ENCODE measurements at places on chromosomes 3 and 15.

DNA sequence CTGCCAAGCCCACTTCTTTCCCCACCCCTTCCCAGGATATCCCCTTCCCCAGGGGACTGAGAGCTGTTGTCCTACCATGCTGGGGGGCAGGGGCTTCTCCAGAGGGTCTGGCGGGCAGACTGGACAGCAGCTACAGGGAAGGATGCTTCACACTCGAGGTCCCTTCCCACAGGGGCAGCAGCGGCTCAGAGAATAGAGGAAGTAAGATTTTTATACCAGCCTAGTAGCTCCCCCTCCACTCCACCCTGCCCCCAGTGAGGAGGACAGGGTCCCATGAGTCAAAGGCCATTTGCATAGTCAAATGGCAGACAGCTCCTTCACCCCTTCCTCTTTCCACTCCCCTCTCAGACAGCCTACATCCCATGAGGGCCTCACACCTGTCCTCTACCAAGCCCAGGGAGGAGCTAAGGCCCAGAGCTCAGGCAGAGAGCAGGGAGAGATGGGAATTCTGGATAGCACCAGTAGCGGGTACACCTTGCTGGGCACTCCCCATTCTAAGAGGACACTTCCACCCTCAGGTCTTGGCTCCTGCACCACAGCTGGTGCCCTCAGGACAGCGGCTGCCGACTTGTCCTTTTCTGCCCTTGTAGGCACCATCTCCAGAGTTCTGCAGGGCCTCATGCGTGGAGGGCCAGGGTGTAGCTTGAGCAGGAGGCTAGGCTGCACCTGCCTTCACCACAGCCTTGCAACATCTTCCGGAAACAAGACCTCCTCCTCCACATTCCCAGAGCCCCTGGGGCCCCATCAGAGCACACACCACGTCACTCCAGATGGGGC, at the start of gene TLR9:
TSS of gene TLR9 (minus strand) at position 194 of the 777 bp plus-strand sequence. CDS start at position 78, 116 bp downstream.
- peak; percentile 82 for DNase-seq

DNA sequence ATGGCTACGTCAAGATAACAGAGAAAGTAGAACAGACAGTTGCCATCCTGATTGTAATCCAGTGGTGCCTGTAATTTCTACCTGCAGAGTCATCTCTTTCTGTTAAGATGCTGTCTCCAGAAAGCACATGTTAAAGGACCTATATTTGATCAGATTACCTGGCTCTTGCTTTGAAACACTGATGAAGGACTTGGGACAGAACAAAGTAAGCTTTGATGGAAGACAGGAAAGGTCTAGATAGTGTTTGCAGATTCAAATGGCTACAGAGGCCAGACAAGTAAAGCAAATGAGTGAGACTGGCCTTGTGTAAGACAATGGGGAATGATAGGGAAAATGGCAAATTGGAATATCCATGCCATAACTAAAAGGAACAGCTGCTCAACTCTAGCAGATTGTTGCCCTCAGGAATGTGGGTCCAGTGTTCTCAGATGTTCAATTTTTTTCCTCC, 1.8 kb upstream of the GSK3B start:
- no peak for DNase-seq

GRCh38 chr3:104564045-104564643, 802.6 kb upstream of the ALCAM start:
- DNase-seq: no peak

- DNase-seq: peak; percentile 31
These were observed 76.5 kb upstream of the SPRED1 start for GRCh38 chr15:38176155-38176554.

GRCh38 chr3:13012221-13012691, 61.0 kb downstream of the IQSEC1 start:
- peak; percentile 59 for DNase-seq

- DNase-seq: peak; percentile 27
These were observed 426 bp downstream of the CBLB start for GRCh38 chr3:105868431-105868741.

GRCh38 chr3:132966374-132966773, 71.8 kb upstream of the TMEM108 start:
- DNase-seq: no peak

GRCh38 chr15:100601163-100601562, 821 bp downstream of the LINS1 start:
- DNase-seq: no peak

DNA sequence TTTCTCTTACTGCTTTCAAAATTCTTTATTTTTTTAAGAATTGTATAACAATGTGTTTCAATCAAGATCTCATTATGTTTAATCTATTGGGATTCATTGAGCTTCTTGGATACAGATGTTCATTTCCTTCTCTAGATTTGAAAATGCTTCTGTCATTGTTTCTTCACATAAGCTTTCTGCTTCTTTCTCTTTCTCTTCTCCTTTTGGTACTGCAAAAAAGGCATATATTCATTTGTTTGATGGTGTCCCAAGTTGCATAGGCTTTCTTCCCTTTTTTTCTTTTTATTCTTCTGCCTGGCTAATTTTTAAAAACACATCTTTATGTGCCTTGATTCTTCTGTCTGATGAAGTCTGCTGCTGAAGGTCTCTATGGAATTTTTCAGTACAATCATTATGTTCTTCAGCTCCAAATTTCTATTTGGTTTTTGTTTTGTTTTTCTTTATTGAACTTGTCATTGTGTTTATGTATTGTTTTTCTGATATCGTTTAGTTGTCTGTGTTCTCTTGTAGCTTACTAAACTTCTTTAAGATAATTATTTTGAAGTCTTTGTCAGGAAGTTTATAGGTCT, 88.9 kb downstream of the DTWD1 start:
- DNase-seq: no peak

DNA sequence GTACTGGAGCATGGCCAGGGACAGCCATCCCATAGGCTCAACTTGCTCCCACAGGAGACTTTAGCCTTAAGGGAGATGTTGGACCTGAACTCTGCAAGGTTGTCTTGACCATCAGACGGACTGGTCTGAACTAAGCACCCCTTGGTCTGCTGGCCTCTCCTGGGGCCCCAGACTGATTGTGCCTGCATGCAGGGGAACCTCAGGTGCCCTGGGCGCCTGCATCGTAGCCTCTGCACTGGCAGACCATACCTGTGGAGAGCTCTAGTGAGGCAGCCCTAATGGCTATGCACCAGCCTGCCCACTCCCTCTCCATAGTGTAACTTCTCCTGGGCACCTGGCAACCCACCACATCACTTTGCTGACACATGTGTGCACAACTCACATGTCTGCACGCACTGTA, 395.6 kb downstream of the ZPLD1 start:
- no peak for DNase-seq

- DNase-seq: no peak
These were observed 33.4 kb upstream of the ZNF609 start for GRCh38 chr15:64426845-64427465.

- DNase-seq: no peak
These were observed 34.5 kb downstream of the VPS8 start for GRCh38 chr3:184846496-184846895.

- DNase-seq: no peak
These were observed 9.4 kb upstream of the RPL24 start for GRCh38 chr3:101695779-101696372.
